Placental epithelial cell (primary cell): ENCODE measurements at places on chromosomes 3 and 15. TPM values are rescaled to one million over a fixed set of nuclear protein-coding genes. Genes with fewer than 3 reads are reported as not detected.

The COL8A1 gene
- total RNA-seq, result 1.6 TPM in 2 replicates

The INSYN1 gene
- total RNA-seq, result under 0.01 and 1.6 TPM in 2 replicates

The MASP1 gene
- total RNA-seq, result under 0.01 TPM in 2 replicates

The GPR27 gene
- total RNA-seq, result 0.33 TPM in 1 of 2 replicates, not detected in the other

The HYAL1 gene
- total RNA-seq, result 2.4 and 4.2 TPM in 2 replicates

The ECT2 gene
- 7.9 and 16.5 TPM in 2 replicates for total RNA-seq

The C15orf62 gene
- total RNA-seq, result under 0.01 and 0.33 TPM in 2 replicates

The ITGB5 gene
- total RNA-seq, result 238 and 287 TPM in 2 replicates

The GPR62 gene
- under 0.01 TPM in 1 of 2 replicates, not detected in the other for total RNA-seq

The GP5 gene
- not detected in 2 replicates for total RNA-seq

The DGKG gene
- not detected in 2 replicates for total RNA-seq

The PCBP4 gene
- total RNA-seq, result 55.7 and 174 TPM in 2 replicates

The MRPS22 gene
- 59.3 and 69.9 TPM in 2 replicates for total RNA-seq

The CCDC13 gene
- total RNA-seq, result 0.11 and 0.79 TPM in 2 replicates

The LRRC31 gene
- not detected in 2 replicates for total RNA-seq

The SCAANT1 gene
- total RNA-seq, result not detected in 2 replicates

The SH2D7 gene
- not detected in 2 replicates for total RNA-seq

The CCR1 gene
- total RNA-seq, result not detected in 2 replicates

The TRPC1 gene
- total RNA-seq, result 8.7 and 23.6 TPM in 2 replicates

The PDE8A gene
- 15.3 and 22.0 TPM in 2 replicates for total RNA-seq

The FANCD2 gene
- 6.3 and 9.7 TPM in 2 replicates for total RNA-seq

The PRR20G gene
- not detected in 2 replicates for total RNA-seq

The PP2D1 gene
- not detected in 2 replicates for total RNA-seq

The LDHAL6B gene
- not detected in 2 replicates for total RNA-seq

The RBPMS2 gene
- not detected in 2 replicates for total RNA-seq

The UBAP1L gene
- 2.1 and 4.3 TPM in 2 replicates for total RNA-seq

The GOLGA8Q gene
- 0.54 and 2.7 TPM in 2 replicates for total RNA-seq

The GCSAM gene
- total RNA-seq, result not detected in 2 replicates

The CHRNA7 gene
- total RNA-seq, result under 0.01 TPM in 1 of 2 replicates, not detected in the other

The CCR2 gene
- not detected in 2 replicates for total RNA-seq

The MED12L gene
- total RNA-seq, result under 0.01 and 0.11 TPM in 2 replicates

The FNDC3B gene
- 217 and 298 TPM in 2 replicates for total RNA-seq

The ALDH1A3 gene
- 12.7 and 73.0 TPM in 2 replicates for total RNA-seq

The CAMK1 gene
- 1.6 and 2.5 TPM in 2 replicates for total RNA-seq

The LIPH gene
- total RNA-seq, result 1.2 and 3.4 TPM in 2 replicates

The PYGO1 gene
- 15.4 and 23.9 TPM in 2 replicates for total RNA-seq

The ELL3 gene
- total RNA-seq, result 2.9 and 5.5 TPM in 2 replicates

The EEFSEC gene
- total RNA-seq, result 4.3 and 9.9 TPM in 2 replicates

The PRSS50 gene
- total RNA-seq, result 0.54 and 4.3 TPM in 2 replicates

The KLF15 gene
- total RNA-seq, result under 0.01 TPM in 1 of 2 replicates, not detected in the other

The ZBBX gene
- not detected in 2 replicates for total RNA-seq

The CHRFAM7A gene
- 1.2 TPM in 1 of 2 replicates, not detected in the other for total RNA-seq

The IGSF11 gene
- under 0.01 and 0.11 TPM in 2 replicates for total RNA-seq

The CCDC54 gene
- not detected in 2 replicates for total RNA-seq

The BCL2A1 gene
- total RNA-seq, result not detected in 2 replicates

The INAFM2 gene
- total RNA-seq, result 6.7 and 9.1 TPM in 2 replicates

The SUSD5 gene
- total RNA-seq, result 0.43 and 1.2 TPM in 2 replicates

The LXN gene
- 12.3 and 14.1 TPM in 2 replicates for total RNA-seq

The FOXL2 gene
- total RNA-seq, result 0.79 and 1.2 TPM in 2 replicates

The PPP1R14D gene
- not detected in 2 replicates for total RNA-seq

The DLEC1 gene
- 0.11 and 0.39 TPM in 2 replicates for total RNA-seq

The SEC62 gene
- total RNA-seq, result 18.8 and 22.3 TPM in 2 replicates
